CD8-positive, alpha-beta T cell (primary cell): ENCODE measurements at places on chromosomes 12 and 14.
A peak's percentile ranks its signal among the peaks of the same experiment; 100 is the strongest.

DNA sequence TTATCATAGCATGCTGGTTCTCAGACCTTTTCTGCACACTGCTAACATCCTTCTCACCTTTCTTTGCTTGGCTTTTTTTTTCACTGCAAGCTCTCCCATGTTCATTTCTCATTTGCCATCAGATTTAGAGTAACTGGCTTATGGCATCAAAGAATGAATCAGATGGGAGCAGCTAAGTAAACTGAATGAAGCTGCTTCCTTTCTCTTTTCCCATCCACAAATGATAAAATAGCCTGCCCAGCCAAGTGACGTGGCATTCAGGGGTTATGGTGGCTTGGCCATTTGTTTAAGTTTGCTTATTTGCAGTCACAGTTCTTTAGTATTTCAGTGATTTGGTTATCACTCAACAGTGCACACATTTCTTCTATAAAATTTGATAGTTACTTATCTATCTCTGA lies 708.6 kb downstream of the DIO2 start:
- no peak for DNase-seq

DNA sequence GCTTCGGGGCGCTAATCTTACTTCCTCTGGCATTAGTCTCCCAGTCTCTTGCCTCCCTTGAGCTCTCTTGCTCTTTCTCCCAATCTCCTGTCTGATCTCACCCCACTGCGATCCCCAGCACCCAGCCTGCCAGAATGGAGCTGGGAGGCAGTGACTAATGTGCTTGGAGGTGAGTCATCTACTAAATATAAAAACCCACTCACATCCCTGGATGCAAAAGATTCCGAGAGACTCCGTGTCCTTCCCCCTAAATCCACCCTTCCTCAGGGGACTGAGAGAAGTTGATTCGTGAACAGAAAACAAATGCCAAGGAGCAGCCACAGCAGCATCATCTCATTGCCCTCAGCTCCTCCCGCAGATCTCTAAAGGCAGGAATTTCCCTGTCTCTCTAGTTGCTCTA lies 45.7 kb upstream of the KCNA5 start:
- no peak for DNase-seq

- DNase-seq = peak; percentile 43
Measured at GRCh38 chr14:70642303-70643235, 853 bp downstream of the TTC9 start.

DNA sequence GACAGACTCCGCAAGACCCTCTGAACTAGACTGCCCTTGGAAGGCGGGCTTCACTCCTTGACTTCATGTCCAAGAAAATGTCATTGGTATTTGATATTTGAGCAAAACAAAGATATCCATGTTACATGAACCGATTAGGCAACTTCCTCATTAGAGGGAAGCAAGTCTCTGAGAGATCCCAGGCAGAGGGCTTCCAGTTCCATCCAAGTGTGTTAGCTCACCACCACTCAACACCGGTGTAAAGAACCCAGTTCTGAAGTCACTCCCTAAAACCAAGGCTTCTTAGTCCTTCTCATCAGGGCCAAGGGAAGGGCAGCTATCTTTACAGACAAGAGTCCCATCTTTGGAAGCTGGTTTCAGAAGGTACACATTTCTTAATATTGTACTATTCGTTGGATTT lies 87.2 kb upstream of the CDKN3 start:
- no peak for DNase-seq

GRCh38 chr14:90453401-90453951 lies 56.6 kb downstream of the CALM1 start:
- no peak for DNase-seq

DNA sequence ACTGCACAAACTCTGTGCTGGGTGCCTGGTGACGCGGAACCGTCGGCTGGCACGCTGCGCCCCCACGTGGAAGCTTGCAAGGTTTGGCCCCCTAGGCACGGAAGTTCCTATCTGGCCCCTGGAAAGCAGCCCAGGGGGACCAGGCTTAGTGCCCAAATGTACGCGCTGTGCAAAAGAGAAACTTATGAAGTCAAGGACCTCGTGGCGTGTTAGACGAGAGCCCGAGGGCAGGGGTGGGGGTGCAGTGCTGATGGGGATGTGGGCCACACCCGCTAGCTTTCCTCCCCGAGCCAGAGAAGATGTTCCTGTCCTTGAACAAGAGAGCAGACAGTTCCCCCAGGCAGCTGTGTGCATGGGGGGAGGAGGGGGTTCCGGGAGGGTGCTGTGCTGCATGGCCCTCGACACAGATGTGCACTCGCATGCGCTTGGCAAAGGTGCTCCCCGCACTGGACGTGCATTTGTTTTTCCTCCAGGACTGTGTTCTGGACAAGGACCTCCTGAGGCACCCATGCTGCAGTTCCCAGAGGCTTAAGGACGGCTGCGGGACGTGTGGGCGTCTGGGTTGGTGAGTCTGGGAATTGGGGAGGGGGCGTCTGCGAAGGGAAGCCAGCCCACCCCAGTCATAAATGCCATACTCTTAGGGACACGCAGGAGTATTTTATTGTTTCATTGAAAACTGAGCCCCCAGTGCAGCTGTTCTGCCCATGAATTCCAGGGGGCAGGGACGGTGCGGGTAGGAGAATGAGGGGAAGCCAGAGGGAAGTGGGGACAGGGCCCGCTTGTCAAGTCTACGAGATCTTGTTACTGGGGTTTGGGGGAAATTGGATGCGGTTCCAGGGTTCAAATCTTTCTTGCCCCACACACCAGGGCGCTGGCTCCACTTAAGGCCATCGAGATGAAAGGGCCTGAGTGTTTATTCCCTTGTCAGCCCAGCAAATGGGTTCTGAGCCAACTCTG lies 80.0 kb downstream of the NTF3 start:
- no peak for DNase-seq
